Stimulated activated naive CD4-positive, alpha-beta T cell (primary cell): ENCODE measurements at places on chromosomes 4 and X.

DNA sequence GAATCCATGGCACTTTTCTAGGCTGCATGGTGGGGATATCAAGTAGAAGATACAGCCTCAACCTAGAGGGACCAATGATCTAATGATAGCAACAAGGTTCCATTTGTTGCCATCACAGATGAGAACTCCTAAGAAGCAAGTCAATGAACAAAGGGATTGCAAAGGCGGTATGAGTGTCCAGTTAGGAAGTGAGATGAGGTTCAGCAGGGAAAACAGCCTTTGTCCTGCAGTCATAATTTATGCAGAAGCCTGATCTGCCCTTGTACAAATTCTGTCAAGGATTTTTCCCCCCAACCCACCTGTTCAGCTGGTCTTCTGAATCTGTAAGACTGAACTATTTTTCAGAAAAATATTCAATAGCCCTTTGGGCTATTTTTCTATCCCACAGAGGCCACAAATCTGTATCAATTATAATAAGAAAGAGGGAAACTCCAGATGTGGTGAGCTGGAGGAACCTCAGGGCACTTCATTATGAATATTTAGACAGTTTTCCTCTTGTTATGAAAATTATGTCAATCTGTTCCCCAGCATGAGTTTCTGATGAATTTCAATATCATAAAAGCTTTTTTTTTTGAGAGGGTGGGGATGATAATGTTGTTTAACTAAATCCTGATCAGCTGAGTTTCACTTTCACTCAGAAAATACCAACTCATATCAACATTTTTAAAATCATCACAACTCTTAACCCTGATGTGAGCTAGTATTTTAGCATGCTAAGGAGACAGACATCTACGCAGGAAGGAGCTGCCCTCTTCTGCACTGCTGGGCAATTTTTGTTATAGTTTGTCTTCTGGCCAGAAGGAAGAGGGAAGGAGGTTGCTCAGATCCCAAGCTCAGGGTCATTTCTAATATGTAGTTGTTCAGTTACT, 127.2 kb upstream of the MAP3K15 start:
- no peak for DNase-seq

DNA sequence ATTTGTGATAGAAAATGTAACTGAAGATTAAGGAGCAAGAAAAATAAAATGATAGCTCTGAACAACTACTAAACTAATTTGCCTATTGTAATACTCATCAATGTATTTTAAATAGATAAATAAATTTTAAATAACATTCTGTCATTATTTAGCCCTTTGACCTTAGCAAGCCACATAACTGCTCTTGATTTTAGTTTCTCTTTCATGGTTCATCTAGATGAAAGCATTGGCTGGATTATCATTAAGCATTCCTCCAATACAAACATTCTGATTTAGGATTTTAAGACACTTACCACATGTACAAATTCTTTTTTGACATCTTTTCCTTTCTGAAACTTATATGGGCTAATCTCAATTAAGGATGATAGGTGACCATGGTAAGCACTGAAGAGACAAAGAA, 8.5 kb downstream of the ETNPPL start:
- no peak for DNase-seq

GRCh38 chrX:70134116-70134477, 850 bp downstream of the IGBP1 start:
- no peak for DNase-seq

DNA sequence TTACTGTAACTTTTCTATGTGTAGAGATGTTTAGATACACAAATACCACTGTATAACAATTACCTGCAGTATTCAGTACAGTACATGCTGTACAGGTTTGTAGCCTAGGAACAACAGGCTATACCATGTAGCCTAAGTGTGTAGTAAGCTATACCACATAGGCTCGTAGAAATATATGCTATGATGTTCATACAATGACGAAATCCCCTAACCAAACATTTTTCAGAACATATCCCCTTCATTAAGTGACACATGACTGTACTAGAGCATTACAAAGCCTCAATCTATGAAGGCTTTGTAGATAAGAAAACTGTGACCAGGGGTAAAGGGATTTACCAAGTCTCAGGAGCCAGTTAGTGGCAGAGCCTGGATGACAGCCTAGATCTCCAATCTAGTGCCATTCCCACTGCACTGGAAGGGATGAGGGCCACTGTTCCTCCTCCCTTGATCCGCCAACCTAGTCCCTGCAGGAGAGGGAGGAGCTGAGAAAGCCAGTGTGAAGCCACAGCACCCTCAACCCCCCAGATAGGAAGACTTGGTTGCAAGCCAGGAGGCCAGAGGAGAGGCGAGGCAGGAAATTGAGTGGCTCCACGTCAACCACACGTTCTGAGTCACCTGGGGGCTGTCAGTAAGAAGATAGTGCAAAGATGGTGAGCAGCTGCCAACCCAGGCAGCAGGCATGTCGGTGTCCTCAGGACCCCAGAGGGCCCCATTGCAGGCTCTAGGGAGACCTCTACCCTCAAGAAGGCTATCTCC, 227.7 kb downstream of the BCOR start:
- DNase-seq = no peak

DNA sequence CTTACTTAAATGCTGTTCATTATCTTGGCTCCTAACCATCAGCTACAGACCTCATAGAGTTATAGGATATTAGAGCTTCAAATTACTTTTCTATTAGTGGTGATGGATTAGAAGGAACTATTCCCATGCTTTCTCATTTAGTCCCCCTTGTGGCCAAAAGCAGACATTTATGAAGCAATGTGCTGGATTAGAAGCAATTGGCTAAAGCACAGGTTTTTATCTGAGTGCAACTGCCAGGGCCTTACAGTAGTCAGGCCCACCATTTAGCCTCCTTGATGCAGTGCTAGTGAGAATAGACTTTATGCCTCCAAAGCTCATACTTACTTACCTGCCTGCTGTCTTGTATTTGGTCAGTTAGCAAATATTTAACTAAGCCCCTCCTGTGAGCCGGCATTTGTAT, 93.0 kb downstream of the TSPAN7 start:
- no peak for DNase-seq

DNA sequence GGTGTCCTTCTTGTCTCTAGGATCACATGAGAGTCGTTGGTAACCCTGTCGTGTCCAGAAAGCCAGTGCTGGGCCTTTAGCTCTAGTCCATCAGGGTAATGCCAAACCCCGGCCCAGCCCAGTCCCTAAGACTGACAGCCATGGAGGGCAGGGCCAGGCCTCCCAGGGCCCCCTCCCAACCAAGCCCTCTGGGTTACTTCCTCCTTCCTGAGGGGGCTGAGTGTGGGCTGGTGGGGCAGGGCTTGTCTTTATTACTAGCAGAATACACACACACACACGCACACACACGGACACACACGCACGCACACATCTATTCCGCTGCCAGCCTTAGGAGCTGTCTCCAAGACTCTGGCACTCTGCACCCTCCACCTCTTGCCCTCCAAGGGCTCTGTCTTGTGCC, 35.6 kb upstream of the CDKN2AIP start:
- no peak for DNase-seq

GRCh38 chr4:180150818-180151217, 2092.4 kb upstream of the TENM3 start:
- DNase-seq = no peak

- no peak for DNase-seq
Observed at GRCh38 chr4:142380052-142380602, 466.0 kb downstream of the INPP4B start.

GRCh38 chrX:15014281-15014680, 141.1 kb downstream of the MOSPD2 start:
- no peak for DNase-seq

DNA sequence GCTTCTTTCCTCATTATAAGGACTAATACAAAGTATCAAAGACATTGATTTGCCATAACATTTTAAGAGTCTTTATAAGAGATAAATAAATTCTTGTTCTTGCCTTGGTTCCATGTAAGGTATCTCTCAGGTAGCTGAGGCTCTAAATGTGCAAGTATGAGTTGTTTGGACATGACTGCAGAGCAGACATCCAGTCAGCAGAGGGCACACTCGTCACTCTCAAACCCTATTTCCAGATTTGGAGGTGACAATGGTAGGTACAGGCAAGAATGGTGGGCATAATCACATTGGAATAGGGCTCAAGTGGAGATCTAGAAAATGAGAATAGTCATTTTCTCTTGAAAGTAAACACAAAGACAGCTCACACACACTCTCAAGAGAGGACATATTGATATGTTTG, 133.3 kb upstream of the ZIC3 start:
- no peak for DNase-seq

DNA sequence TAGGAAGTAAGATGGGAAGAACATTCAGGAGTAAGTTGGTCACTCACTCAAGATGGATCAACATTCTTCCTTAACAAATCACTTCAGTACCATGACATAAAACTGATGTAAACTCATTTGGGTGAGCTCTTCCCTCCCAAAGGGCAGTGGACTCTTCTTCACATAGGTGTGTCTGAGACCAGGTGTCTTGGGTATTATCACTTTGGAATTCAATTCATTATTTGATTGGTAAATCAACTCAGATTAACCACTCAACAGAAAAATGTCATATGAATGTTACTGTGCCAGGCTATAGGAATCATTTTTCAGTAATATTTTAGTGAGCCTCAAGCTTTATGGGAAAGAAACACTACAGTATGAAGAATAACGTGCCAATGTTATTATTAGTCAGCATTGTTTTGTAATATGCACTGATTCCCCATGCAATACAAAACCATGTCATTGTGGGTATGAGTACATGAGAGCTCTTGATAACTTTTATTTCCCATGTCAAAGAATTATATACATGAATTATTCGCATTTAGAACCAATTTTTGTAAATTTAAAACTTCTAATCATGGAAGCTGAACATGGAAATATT, 58.6 kb upstream of the ETNPPL start:
- DNase-seq = no peak

- DNase-seq = no peak
Observed at GRCh38 chr4:11338956-11339782, 89.5 kb downstream of the HS3ST1 start.

GRCh38 chr4:24130637-24131036, 240.8 kb upstream of the PPARGC1A start:
- DNase-seq = no peak

- no peak for DNase-seq
Observed at GRCh38 chr4:6278801-6279197, 9.1 kb downstream of the WFS1 start.

GRCh38 chrX:125436855-125437254, 117.2 kb downstream of the TEX13C start:
- no peak for DNase-seq

GRCh38 chrX:109958266-109958665, 44.6 kb upstream of the TMEM164 start:
- DNase-seq = no peak

- no peak for DNase-seq
Observed at GRCh38 chr4:136651278-136651667, 881.0 kb downstream of the PCDH18 start.
